A673 (cell line): ENCODE measurements at places on chromosomes 3 and 15. TPM values are rescaled to one million over a fixed set of nuclear protein-coding genes. Genes with fewer than 3 reads are reported as not detected.

Gene KBTBD13
- total RNA-seq: not detected in 2 replicates

DNA sequence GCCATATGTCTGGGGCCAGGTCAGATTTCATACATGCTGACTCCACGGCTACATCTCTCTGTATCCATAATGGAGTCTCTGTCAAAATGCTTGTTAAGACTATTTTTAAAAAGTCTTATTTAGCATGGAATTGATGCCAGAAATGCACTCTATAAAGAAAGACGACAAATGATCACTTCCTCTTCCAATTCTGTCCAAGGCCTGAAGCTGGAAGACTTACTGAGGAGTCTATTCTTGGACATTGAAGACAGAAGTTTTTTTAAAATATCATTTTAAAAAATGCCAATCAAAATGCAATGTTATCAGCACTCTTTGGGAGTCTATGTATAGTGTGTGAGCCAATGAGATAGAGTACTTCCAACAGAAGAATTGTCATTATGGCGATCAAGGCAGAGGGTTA, 27.9 kb upstream of the NMNAT3 start:
- no peak for DNase-seq

Gene EBLN2
- total RNA-seq: 2.2 and 3.8 TPM in 2 replicates

DNA sequence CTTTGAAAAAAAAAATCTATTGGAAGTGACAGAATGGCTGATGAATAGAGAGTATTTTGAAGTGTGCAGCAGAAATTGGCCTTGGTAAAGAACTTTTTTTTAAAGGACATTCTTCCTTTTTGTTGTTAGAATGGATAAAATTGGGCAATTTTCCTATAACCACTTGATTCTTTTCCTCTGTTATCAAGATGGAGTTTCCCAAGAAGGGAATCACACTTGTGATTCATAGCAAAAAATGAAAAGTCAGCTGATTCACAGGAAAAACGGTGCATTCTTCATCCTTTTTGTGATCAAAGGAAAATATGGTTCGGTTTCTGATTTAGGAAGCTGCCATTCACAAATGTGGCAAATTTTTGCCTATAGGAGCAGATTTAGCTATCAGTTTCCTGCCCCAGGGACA, 486.8 kb downstream of the GBE1 start:
- no peak for DNase-seq

- DNase-seq: peak; percentile 58
Observed at GRCh38 chr15:64344651-64345294, 11.2 kb downstream of the CSNK1G1 start.

GRCh38 chr3:180430896-180431295, 171.1 kb upstream of the TTC14 start:
- DNase-seq: no peak

- peak; percentile 14 for DNase-seq
Observed at GRCh38 chr3:134937256-134938028, 142.4 kb downstream of the EPHB1 start.

DNA sequence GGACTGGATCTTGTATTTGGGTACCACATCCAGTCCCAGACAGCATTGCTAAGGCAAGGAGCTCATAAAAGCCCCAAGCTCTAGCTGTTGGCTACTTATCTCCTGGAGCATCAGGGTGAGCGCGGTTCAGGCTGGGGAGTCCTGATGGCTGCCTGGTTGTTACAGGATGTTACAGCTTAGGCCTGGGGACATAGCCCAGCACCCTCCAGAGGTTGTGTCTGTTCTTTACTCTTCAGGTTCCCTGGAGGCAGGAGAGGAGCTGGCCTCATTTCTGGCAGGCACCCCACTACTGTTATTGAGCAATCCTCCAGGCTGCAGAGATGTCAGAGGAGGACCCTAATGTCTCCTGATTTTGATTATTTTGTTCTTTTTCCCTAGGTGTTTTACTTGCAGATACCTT, 26.6 kb downstream of the APBA2 start:
- no peak for DNase-seq

GRCh38 chr3:24493746-24494617, 668 bp downstream of the THRB start:
- DNase-seq: no peak

DNA sequence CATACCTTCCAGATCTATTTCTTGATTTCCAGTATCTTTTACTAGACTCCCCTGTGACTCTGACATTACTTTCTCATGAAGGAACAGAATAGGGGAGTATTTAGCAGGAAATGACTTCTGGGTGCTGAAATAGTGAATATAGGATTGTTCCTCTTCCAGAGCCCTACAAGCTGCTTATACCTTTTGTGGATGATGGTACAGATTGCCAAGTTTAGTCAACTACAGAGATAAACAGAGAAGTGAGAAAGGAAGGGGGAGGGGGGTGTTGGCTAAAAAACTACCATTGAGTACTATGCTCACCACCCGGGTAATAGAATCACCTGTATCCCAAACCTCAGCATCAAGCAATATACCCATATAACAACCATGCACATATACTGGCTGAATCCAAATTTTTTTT, 298.3 kb upstream of the GPR149 start:
- no peak for DNase-seq

Gene SLC12A8
- 3.6 and 7.1 TPM in 2 replicates for total RNA-seq

DNA sequence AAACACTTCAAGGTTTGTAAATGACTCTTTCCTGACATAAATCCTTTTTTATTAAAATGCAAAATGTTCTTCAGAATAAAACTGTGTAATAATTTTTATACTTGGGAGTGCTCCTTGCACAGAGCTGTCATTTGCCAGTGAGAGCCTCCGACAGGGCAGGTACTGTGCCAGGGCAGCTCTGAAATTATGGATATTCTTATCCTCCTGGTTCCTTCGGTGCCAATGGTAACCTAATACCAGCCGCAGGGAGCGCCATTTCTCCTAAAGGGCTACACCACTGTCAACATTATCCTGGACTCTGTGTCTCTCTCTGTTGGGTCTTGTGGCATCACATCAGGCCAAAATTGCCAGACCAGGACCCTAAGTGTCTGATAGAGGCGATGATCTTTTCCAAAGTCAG, 33.0 kb downstream of the CHDH start:
- DNase-seq: no peak

DNA sequence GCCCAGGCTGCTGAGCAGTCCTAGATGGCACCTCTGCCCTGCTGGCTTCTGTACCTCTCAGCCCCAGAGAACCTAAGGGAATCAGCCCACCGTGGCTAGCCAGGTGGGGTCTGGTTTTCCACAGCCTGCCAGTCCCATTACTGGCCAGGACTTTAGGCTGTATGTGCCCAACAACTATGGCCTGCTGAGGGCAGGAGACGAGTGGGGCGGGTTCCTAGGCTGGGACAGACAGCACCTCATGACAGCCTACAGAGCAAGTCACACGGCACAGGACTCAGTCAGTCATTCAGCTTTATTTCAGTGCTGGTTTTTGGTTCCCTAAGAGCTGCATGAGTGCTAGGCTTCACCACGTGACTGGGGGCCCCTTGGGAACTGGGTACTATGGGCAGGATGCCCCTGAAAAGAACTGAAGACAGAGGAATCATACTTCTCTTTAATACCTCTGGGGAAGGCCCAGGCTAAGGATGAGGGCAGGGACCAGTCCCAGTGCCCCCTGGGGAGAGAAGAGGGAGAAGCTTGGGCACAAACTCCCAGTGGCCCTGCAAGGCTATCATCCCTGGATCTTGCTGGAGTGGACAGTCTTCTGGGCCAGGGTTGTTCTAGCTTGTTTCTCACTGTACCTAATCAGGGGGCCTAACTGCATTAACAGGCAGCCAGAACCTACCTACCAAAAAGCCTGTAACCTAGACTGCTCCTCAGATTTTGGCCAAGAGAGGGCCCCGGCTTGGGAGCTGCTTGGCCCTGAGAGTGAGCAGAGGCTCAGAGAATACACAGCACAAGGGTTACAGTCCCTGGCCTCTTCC, 14.8 kb downstream of the CLK3 start:
- peak; percentile 32 for DNase-seq

Gene ERICH6
- 0.24 and 0.32 TPM in 2 replicates for total RNA-seq

DNA sequence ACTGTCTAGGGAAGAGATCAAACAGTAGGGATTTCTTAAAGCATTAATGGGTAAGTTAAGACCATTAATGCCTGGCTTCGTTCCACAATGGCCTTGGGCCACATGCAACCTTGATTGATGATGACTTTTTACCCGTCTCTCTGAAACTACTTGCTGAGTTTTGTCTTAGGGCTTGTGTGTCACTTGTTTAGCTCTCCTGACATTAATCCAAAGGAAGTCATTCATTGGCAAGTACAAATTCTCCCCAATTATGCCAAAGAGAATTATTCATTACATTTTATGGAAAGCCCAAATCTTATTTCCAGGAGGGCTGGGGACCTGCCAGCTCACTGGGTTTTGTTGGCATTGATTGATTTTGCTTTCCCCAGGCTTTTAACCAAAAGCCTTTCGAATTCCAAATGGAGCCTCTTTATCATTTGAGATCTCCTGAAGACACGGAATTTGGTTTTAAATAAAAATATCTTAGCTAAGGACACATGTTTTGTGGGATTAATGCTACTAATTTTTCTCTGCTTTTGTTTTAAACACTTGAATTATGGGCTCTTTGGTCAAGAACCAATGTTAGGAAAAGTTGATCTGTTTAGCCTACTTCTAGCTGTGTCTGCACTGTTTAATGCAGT, 40.7 kb downstream of the SERPINI1 start:
- DNase-seq: peak; percentile 5

Gene EPHA3
- 21.5 and 25.7 TPM in 2 replicates for total RNA-seq

DNA sequence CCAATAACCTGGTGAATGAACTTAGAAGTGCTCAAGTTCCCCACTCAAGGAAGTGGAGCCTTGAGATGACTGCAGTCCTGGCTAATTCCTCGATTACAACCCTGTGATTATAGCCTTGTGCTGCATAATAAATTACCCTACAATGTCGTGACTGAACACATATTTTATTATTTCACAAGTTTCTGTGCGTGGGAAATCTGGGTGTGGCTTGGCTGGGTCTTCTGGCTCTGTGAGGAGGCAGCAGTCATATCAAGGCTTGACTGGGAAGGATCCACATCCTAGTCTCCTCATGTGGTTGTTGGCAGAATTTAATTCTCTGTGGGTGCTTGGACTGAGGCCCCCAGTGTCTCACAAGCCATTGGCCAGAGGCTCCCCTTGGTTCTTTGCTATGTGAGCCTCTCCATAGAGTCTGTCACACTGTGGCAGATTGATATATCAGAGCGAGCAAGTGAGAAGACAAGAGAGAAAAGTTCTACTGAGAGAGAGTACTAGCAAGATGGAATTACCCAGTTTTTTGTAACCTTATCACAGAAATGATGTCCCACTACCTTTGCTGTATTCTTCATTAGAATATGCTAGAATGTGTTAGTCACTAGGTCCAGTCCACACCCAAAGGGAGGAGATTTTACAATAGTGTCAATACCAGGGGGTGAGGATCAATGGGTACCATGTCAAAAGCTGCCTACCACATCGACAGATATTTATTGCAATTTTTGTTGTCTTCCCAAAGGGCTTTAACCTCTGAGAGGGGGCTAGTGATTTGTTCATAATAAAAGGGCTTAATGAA, 102.8 kb upstream of the TBC1D5 start:
- DNase-seq: no peak

DNA sequence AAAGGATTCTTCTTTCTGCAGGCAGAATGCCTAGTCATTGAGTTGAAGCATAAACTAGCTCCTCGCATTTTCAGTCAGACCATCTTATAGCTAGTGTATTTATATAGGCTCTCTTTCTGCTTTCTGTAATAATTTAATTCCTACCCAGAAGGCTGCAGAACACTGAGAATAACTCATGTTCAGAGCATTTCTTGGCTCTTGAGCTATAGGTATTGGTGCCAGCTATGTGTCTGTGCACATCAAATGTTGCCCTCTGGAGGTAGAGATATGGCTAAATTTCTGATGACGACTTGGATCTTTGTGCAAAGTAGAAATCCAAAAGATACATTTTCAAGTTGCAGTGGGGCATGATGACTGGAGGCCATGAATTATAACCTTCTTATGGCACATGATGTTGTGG, 336.2 kb upstream of the TPM1 start:
- DNase-seq: no peak
